Amygdala (tissue), 56 donors: ENCODE measurements at places on chromosomes 1 and 21.

- no peak for DNase-seq
These were observed 822.2 kb downstream of the MRPL39 start for GRCh38 chr21:24785033-24785432.

GRCh38 chr1:217681806-217682205 lies 50.7 kb downstream of the SPATA17 start:
- DNase-seq: no peak

GRCh38 chr1:85839459-85839858 lies 131.2 kb upstream of the ZNHIT6 start:
- DNase-seq: no peak

DNA sequence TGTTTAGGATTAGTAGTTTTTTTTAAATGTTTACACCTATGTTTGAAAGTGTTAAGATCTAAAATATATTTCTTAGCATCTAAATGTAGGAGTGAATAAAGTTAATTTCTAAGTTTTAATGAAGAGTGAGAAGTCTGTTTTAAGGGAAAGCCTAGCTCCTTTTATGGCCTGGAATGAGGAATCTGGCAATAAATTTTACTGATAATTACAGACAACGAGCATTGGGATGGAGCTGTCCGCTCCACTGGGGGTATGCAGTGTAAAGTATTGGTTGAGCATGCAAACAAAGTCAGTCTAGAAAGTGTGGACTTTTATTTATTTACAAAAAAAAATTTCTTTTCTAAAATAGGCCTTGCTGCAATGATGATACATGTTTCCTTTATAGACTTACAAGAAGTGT lies 19.0 kb downstream of the CLIC6 start:
- no peak for DNase-seq

GRCh38 chr1:36351227-36351977 lies 28.0 kb upstream of the EVA1B start:
- DNase-seq: peak; percentile 21
